ENCODE measurements at places on chromosomes 2 and 18. TPM values are rescaled to one million over a fixed set of nuclear protein-coding genes. Genes with fewer than 3 reads are reported as not detected.
A peak's percentile ranks its signal among the peaks of the same experiment; 100 is the strongest.

Gene DHRS9
- total RNA-seq: 24.8 TPM

Gene FSIP2
- total RNA-seq: 0.08 TPM

Gene FN1
- total RNA-seq: 343 TPM

Gene KCNIP3
- total RNA-seq: 3.2 TPM

Gene SCTR
- total RNA-seq: 0.28 TPM

Gene NDC80
- 0.35 TPM for total RNA-seq

Gene CD226
- total RNA-seq: 0.56 TPM

Gene CFAP221
- total RNA-seq: 1.1 TPM

Gene SLC9A4
- total RNA-seq: not detected

DNA sequence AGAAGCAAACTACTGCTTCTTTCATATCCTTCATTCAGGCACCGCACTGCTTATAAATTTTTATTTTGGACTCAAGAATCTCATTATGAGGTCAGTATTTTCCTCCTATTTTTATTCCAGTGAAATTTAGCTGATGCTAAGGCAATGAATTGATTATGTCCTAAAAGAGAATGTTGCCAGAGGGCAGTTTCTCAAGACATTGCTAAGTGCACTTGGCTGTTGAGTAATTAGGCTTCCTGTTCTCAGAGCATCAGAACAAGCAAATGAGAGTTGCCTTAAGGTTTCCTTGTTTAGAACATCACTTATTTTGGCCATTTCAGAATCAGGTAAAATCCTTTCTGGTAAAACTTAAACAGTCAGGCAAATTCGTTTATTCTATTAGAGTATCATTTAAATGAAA, 548.6 kb upstream of the ZEB2 start:
- no peak overlapping the region for H3K4me3 ChIP-seq
- peaks cover 12% of the 10 kb centered on the region for H3K4me1 ChIP-seq
- no peak overlapping the region for H3K27ac ChIP-seq
- no peak for DNase-seq

DNA sequence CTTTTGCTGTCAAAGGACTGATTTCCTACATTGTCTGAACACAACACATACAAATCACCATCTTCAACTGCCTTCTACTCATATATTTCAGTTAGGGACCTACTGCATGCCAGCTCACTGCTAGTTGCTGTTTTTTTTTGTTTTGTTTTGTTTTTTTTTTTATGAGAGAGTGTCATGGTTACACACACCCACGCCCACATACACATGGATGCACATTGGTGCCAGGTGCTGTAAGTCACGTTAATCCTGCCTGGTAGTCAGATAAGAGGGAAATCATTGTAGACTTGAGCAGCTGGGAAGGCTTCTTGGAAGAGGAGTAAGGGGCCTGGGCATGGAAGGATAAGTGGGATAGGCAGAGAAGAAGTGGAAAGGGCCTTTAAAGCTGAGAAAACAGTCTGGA, 209.9 kb downstream of the TDRD15 start:
- H3K4me3 ChIP-seq: no peak overlapping the region
- DNase-seq: no peak
- H3K4me1 ChIP-seq: no peaks in the 10 kb centered on the region
- no peaks in the 10 kb centered on the region for H3K36me3 ChIP-seq
- H3K27ac ChIP-seq: no peak overlapping the region
- H3K27me3 ChIP-seq: no peaks in the 10 kb centered on the region

DNA sequence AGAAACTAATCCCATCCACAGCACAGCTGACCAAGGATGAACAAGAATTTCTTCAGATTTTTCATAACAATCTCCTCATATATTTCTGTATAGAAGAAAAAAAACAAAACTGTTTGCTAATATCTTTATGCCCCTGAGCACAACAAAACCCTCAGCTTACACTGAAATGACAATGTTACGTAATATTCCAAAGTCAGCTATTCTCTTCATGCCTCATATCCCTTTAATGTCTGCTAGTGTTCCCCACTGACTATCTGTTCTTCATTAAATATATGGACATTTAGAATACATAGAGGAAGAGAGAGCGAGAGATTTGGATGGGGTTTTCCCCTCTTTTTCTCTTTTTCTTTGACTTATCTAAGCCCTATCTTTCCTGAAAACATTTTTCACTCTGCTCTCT, 87.9 kb upstream of the GULP1 start:
- no peak for DNase-seq
- no peak overlapping the region for H3K4me3 ChIP-seq
- H3K4me1 ChIP-seq: no peaks in the 10 kb centered on the region

GRCh38 chr2:127455566-127456493, 37.6 kb downstream of the PROC start:
- no peaks in the 10 kb centered on the region for H3K36me3 ChIP-seq
- H3K4me1 ChIP-seq: no peaks in the 10 kb centered on the region
- DNase-seq: no peak
- no peak overlapping the region for H3K4me3 ChIP-seq
- no peaks in the 10 kb centered on the region for H3K27me3 ChIP-seq

GRCh38 chr2:179239195-179239594, 25.4 kb downstream of the SESTD1 start:
- H3K27ac ChIP-seq: no peak overlapping the region
- peaks cover 2% of the 10 kb centered on the region for H3K4me1 ChIP-seq
- no peaks in the 10 kb centered on the region for H3K27me3 ChIP-seq
- no peak for DNase-seq
- H3K36me3 ChIP-seq: no peaks in the 10 kb centered on the region

DNA sequence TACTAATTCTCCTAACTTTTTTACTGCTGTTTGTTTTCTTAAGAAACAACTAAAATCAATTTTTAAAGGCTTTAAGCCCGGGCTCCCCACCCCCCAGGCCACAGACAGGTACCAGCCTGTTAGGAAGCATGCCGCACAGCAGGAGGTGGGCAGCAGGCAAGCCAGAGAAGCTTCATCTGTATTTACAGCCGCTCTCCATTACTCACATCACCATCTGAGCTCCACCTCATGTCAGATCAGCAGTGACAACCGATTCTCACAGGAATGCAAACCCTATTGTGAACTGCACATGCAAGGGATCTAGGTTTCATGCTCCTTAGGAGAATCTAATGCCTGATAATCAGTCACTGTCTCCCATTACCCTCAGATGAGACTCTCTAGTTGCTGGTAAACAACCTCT, 517.0 kb downstream of the NRXN1 start:
- no peak overlapping the region for H3K4me3 ChIP-seq
- no peak for DNase-seq
- no peaks in the 10 kb centered on the region for H3K36me3 ChIP-seq
- no peaks in the 10 kb centered on the region for H3K27me3 ChIP-seq
- H3K4me1 ChIP-seq: no peaks in the 10 kb centered on the region

DNA sequence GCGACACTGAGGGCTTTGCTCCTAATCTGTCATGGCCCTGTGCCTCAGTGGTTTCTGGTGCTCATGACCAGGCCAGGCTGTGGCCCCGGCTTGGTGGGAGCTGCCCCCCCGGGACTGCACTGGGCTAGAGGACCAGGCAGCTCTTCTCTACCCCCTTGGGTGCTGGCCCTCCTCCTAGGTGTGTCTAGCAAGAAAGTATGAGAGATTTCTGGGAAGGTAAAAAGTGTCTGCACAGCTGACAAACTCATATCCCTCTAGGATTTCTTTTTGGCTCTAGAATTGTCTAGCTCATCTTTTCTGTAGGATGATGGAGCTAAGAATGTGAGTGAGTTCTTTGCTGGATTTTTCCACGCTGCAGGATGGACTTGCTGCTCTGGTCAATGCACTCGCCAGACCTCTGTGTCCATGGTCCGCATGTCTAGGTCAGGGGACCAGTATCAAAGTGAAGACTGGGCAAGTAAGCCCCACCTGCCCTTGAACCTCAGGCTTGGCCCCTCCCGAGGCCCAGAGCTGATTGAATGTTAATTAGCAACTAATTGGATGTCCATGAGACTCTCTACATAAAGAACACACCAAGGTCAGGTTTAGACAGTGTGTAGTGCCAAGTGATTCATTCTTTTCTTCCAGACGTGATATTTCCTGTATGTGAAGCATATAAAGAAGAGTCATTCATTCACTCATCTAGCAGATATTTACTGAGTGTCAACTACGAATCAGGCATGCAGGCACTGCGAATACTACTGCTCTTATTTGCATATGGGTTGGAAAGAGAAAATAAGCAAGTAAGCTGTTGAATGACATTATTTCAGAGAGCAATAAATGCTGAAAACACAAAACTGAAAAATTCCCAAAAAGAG, 15.6 kb upstream of the PSD4 start:
- no peak overlapping the region for H3K27ac ChIP-seq
- H3K4me3 ChIP-seq: peak overlapping the region; percentile 45
- DNase-seq: no peak
- peaks cover 5% of the 10 kb centered on the region for H3K27me3 ChIP-seq
- H3K4me1 ChIP-seq: no peaks in the 10 kb centered on the region
- no peaks in the 10 kb centered on the region for H3K36me3 ChIP-seq

- H3K4me1 ChIP-seq: no peaks in the 10 kb centered on the region
- DNase-seq: no peak
- no peak overlapping the region for H3K27ac ChIP-seq
- H3K4me3 ChIP-seq: no peak overlapping the region
- no peaks in the 10 kb centered on the region for H3K36me3 ChIP-seq
These were observed 374.8 kb downstream of the EPHA4 start for GRCh38 chr2:221197225-221197856.

GRCh38 chr2:26540306-26540705, 62.4 kb upstream of the OTOF start:
- H3K27me3 ChIP-seq: peaks cover 17% of the 10 kb centered on the region
- H3K4me3 ChIP-seq: no peak overlapping the region
- no peaks in the 10 kb centered on the region for H3K36me3 ChIP-seq
- H3K27ac ChIP-seq: no peak overlapping the region
- H3K4me1 ChIP-seq: no peaks in the 10 kb centered on the region
- DNase-seq: no peak

- no peaks in the 10 kb centered on the region for H3K27me3 ChIP-seq
- DNase-seq: no peak
- no peaks in the 10 kb centered on the region for H3K36me3 ChIP-seq
- H3K4me1 ChIP-seq: no peaks in the 10 kb centered on the region
- peak overlapping the region; percentile 92 for H3K27ac ChIP-seq
These were observed 2.4 kb downstream of the TTN start for GRCh38 chr2:178804791-178805190.

- H3K27ac ChIP-seq: peak overlapping the region; percentile 79
- no peaks in the 10 kb centered on the region for H3K27me3 ChIP-seq
- H3K4me1 ChIP-seq: peaks cover 43% of the 10 kb centered on the region
- H3K36me3 ChIP-seq: no peaks in the 10 kb centered on the region
- DNase-seq: peak; percentile 29
These were observed 4.2 kb downstream of the IRS1 start for GRCh38 chr2:226795281-226796011.

GRCh38 chr2:98828793-98829371, 98.0 kb upstream of the MGAT4A start:
- peaks cover 37% of the 10 kb centered on the region for H3K4me1 ChIP-seq
- H3K27me3 ChIP-seq: no peaks in the 10 kb centered on the region

DNA sequence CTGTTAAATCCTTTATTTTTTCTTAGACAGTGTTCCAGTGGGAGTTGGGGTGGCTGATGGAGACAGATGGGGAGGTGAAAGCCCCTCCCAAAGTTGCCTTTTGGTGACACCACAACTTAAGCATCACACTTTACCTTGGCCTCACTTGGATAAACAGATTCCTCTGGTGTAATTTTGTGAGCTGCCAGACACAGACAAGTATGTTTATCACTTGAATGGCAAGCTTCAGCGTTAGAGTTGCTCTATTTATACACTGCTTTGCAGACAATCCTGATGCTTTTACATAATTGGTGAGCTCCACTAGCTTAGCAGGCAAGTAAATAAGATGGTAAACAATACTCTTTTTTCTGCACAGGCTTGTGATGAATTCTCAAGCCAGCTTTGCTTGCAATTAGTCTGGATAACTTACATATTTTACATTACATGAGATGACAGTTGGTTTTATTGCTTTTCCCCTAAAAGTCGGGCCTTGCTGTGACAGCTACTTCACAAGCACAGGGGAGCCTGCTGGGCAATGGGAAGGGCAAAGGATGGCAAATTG, 226.2 kb downstream of the SLC8A1 start:
- DNase-seq: no peak
- no peak overlapping the region for H3K27ac ChIP-seq
- H3K36me3 ChIP-seq: no peaks in the 10 kb centered on the region
- no peak overlapping the region for H3K4me3 ChIP-seq

DNA sequence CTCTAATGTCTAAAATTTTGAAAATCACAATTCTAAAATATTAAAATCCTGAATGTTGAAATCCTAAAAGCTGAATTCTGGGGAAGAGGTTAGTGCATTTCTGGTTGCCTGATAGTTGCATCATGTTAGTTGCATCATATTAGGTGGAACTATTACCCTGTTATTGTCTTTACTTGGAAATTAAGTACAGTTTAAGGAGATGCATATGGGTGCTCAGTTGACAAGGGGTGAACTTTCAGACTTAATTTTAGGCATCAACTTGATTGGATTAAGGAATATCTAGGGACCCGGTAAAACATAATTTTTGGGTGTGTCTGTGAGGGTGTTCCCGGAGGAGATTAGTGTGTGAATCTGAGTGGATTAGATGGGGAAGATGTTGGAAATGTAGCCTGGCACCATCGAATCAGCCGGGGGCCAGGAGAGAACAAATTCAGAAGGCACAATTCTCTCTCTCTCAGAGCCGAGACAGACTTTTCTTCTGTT, 409.8 kb downstream of the PLCL1 start:
- no peaks in the 10 kb centered on the region for H3K27me3 ChIP-seq
- H3K36me3 ChIP-seq: no peaks in the 10 kb centered on the region
- no peak overlapping the region for H3K27ac ChIP-seq
- no peak overlapping the region for H3K4me3 ChIP-seq
- no peaks in the 10 kb centered on the region for H3K4me1 ChIP-seq
- no peak for DNase-seq

- H3K27me3 ChIP-seq: no peaks in the 10 kb centered on the region
- H3K36me3 ChIP-seq: no peaks in the 10 kb centered on the region
- no peak for DNase-seq
- peak overlapping the region; percentile 50 for H3K27ac ChIP-seq
- H3K4me3 ChIP-seq: no peak overlapping the region
These were observed 315.9 kb upstream of the THUMPD2 start for GRCh38 chr2:40095000-40095399.

DNA sequence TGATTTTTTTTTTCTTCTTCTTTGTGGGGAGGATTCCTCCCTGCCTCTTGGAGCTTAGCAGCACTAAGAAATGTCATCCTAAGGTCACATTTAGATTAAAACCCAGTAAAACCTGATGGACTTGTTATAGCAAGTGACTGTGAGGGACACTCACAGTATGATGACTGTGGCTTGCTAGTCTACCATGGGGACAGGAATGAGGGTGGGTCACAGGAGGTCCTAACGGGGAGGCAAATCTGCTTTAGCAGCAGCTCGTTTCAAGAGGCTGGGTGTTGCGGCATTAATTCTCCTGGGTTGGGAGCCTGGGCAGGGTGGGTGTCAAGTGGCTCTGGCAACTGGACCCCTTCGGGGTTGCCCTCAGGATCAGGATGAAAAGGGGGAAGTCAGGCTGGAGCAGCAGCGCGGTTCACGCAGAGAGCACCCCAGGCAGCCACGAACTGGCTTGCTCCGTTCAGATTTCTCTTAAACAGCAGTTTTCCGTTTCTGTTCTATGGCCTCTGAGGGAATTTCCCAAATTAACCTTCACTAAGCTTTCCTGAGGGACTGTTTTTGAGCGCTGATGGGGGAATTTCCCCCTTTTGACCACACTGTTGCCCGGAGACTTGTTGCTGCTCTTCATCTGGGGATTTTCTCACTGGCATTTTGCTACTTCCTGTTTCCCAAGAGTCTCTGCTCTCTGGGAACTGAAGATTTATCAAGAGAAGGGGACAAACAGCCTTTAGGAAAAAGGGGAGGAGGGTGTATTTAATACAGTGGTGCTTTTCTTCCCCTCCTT, 59.8 kb upstream of the PELI1 start:
- peak overlapping the region; percentile 31 for H3K4me3 ChIP-seq
- H3K27ac ChIP-seq: peak overlapping the region; percentile 69
- DNase-seq: peak; percentile 74
- H3K27me3 ChIP-seq: no peaks in the 10 kb centered on the region
- no peaks in the 10 kb centered on the region for H3K36me3 ChIP-seq
- H3K4me1 ChIP-seq: peaks cover 46% of the 10 kb centered on the region

Data from heart left ventricle (tissue), 16 donors.